ELF-1 (cell line): ENCODE measurements at places on chromosomes 16 and 17.
A peak's percentile ranks its signal among the peaks of the same experiment; 100 is the strongest.

GRCh38 chr16:27798241-27798640 lies 248.3 kb downstream of the KATNIP start:
- no peak for DNase-seq

DNA sequence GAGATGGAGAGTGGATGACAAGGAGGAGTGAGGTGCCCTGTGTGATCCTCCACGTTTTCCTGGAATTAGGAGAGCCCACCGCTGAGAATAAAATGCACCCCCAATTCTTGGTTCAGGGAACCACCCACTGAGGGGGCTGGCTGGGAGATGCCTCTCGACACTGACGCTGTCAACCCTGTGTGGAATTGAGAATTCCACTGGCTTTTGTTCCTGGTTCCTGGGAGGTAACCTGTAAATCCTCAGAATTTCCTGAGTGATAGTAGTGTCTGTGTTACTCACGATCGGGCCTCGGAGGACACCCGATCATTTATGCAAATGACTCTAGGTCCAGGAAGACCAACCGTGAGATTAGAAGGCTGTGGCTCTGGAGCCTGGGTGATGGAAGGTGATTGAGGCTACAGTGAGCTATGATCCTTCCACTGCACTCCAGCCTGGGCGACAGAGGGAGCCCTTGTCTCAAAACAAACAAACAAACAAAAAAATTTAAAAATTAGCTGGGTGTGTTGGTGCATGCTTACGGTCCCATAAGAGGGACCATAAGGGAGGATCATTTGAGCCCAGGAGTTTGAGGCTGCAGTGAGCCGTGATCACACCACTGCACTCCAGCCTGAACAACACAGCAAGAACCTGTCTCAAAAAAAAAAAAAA lies 11.7 kb upstream of the PRPSAP1 start:
- DNase-seq = no peak

DNA sequence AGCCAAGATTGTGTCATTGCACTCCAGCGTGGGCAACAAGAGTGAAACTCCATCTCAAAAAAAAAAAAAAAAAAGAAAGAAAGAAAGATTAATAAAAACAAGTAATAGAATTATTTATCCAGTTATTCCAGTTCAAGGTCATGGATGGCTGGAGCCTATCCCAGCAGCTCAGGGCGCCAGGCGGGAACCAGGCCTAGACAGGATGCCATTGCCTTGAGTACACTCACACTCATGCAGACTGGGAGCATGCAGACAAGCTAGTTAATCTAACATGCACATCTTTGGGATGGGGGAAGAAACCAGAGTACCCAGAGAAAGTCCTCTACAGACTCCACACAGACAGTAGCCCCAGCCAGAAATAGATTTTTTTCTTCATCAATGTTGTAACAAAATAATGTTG lies 17.9 kb downstream of the PDP2 start:
- DNase-seq = no peak

DNA sequence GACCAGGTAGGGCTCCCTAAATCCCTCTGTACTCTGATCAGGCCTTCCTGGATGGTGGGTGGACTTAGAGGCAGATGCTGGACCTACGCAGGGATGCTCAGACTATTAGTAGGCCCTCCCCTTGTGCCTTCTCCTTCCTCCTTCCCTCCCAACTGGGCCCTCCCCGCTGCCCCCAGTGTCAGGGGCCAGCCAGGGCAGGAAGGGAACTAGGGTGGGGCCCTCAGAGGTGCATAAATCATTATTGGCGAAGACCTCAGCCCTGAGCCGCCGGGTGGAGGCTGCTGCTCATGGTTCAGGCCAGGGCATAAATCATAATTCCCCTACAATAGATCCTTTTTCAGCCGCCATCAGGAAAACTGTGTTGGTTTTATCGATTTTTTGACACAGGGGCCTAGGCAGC lies 81.4 kb downstream of the MRM1 start:
- no peak for DNase-seq

DNA sequence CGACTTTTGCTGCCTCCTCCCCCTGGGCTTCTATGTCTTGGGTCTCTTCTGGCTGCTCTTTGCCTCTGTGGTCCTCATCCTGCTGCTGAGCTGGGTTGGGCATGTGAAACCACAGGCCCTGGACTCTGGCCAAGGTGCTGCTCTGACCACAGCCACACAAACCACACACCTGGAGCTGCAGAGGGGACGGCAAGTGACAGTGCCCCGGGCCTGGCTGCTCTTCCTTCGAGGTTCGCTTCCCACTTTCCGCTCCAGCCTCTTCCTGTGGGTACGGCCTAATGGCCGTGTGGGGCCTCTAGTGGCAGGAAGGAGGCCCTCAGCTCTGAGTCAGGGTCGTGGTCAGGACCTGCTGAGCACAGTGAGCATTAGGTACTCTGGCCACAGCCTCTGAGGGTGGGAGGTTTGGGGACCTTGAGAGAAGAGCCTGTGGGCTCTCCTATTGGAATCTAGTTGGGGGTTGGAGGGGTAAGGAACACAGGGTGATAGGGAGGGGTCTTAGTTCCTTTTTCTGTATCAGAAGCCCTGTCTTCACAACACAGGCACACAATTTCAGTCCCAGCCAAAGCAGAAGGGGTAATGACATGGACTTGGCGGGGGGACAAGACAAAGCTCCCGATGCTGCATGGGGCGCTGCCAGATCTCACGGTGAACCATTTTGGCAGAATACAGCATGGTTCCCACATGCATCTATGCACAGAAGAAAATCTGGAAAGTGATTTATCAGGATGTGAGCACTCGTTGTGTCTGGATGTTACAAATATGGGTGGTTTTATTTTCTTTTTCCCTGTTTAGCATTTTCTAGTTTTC lies 2.3 kb downstream of the GP1BA start:
- peak; percentile 64 for DNase-seq

- no peak for DNase-seq
Observed at GRCh38 chr16:89452925-89453324, 37.4 kb downstream of the ANKRD11 start.

DNA sequence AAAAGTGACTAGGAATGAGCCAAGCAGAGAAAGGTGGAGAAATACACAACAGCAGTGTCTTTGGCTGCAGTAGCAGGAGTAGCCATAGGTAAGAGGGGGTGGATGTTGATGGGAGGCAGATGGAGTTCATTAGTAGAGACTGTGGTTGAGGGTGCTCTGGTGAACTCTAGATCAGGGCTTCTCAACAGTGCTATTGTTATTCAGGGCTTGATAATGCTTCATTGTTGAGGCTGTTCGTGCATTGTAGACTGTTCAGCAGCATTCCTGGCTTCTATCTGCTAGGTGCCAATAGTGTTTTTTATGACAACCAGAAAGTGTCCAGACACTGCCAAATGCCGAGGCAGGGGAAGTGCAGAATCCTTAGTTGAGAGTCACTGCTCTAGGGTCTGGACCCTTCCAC lies 3.6 kb downstream of the ALKBH5 start:
- no peak for DNase-seq

GRCh38 chr17:39852239-39852638 lies 11.9 kb downstream of the IKZF3 start:
- no peak for DNase-seq

DNA sequence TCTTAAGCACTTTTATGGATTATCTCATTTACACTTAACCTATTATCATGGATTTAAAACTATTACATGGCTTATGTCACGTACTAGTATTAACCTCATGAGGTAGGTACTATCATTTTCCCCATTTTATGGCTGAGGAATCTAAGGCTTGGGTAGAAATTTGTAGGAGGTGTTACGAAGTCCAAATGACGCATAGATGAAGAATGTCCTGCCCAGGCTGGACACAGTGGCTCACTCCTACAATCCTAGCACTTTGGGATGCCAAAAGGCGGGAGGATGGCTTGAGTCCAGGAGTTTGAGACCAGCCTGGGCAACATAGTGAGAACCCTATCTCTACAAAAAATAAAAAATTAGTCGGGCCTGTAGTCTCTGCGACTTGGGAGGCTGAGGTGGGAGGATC lies 4.8 kb upstream of the C1QL1 start:
- DNase-seq = no peak

- no peak for DNase-seq
Observed at GRCh38 chr17:47925678-47925988, 15.7 kb upstream of the PNPO start.

GRCh38 chr16:67922740-67923139 lies 8.9 kb downstream of the CTRL start:
- no peak for DNase-seq

DNA sequence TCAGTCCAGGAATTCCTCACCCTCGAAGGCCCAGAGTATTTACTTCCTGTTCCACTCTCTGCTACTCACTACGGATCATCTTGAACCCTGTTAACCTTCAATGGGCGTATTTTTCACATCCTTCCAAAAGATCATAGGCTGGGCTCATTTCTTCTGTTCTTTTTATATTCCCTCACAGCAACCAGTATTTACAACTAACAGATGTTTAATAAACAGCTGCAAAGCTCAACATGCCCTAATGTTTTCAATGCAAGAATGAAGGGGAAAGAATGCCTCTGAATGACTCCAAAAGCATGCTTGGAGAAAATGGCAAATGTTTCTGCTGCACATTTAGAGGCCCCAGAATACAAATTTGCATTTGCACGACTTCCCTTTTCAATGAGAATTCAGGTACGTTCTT lies 174.9 kb downstream of the ZFHX3 start:
- DNase-seq = no peak

GRCh38 chr17:56751145-56751738 lies 82.5 kb downstream of the C17orf67 start:
- no peak for DNase-seq

DNA sequence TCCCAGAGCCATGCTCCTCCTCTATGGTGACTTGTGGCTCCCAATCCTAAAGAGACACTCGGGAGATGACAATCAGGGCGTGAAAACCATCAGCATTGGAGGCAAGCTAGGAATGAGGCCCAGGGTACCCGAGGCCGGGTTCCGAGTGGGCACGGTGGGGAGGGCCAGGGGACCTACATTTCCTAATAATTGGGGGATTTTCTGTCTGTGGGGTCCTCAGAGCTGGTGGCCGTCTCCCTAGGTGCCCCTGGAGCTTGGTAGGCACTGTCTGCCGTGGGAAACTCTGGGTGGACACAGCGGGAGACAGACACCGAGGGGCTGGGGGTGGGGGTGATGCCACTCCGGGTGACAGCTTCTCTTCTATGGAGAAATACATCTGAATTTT lies 312.5 kb upstream of the TNRC6C start:
- DNase-seq = no peak

- DNase-seq = no peak
Observed at GRCh38 chr16:79648826-79649225, 48.3 kb upstream of the MAF start.

DNA sequence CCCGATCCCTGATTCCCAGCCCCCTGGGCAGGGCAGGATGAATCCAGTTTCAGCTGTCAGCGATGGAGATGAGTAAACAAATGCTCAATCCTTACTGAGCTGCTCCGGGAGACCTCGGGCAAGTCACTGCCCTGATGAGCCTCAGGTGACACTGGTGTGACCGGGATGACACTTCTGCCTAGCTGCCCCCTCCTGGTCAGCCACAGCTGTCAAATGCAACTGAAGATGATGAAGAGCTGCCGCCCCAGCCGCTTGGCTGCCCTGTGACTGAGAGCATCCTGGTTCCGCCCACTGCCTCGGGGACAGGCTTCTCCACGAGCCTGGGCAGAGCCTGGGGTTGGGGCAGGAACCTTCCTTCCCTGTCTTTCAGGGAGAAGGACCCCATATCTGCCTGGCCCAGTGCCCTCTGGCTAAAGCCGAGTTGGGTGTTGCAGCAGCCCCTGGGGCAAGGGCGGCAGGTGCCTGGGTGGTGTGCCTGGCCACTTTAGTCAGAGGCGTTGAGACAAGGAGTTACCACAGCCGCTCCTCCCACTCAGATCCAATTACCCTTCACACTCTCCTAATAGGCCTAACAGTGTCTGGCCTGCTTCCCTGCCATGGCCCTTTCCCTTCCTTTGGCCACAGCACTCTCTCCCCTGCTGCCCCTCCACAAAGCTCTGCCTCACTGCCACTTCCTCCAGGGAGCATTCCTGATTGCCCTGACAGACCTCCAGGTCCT lies 5.5 kb downstream of the CCL17 start:
- peak; percentile 73 for DNase-seq

DNA sequence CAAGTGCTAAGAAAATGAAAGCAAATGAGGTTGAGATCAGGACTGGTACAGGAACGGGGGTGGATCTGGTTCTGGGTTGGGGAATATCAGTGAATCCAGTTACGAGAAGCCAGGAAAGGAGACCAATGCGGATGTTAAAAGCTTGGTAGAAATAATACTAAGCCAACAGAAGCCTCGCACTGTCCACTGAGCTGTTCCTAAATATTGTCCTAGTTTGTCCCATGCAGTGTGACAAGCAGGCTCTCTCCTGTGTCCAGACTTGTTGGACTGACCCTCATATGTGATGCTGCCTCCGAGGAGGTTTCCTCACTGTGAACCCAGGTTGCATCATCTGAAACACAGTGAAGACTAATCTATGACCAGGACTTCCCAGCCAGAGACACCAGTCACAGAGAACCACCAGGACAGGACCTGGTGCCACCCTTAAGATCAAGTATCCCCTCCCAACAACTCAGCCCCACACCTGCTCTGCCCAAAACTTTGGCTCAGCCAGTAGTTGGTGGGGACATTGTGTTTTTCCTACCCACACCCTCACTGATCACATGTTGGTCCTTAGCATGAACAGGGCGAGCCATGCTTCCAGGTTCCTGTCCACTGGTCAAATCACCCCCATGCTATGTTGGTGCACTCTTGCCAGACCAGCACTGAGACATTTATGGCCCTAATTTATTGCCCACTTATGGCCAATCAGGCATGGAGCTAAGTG lies 32.7 kb upstream of the SCNN1B start:
- DNase-seq = no peak

DNA sequence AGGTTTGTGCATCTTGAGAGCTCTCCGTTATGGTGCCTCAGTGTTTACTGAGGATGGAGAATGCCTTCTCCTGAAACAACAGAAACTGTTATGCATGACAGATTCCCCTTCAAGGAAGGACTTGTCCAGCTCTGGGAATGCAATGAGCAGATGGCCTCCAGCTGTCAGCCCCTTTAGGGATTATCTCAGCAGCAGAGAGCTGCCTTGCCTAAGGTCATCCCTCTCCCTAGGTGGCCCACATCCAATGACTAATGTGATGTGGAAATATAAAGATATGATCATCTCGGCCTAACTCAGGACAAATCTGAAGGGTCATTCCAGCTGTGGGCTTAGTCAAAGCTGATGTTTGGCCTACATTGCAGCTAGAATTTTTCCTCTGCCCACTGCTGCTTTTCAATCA lies 214.3 kb upstream of the N4BP1 start:
- DNase-seq = no peak
